Breast epithelium (tissue), 4 donors: ENCODE measurements at places on chromosomes 7 and 10. TPM values are rescaled to one million over a fixed set of nuclear protein-coding genes. Genes with fewer than 3 reads are reported as not detected.

DNA sequence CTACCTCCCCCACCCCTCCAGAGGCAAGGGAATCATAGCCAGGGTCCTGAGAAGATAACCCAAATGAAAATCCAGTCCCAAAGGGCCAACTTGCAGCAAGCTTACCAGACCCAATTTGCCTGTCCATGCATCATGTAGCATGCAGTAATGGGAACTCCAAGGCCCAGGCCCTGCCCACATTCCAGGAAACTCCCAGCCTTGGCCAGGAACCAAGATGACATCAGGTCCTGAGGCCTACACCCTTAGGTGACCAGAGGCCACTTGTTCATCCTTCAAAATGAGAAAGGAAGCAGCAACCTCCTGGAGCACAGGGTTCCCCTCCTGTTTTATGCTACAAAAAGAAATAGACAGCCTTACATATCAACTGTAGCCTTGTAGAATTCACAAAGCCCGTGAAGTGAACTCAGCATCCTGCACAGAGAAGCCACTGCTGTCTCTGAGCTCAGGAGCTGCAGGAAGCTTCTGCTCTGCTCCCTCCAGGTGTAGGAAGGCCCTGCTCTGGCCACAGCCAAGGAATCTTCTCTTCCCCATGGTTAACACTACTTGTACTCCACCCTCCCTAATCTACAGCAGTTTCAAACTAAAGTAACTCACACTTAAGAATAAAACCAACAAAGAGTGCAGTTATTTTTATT lies 30.3 kb upstream of the GRB10 start:
- H3K27me3 ChIP-seq = no peaks in the 10 kb centered on the region
- H3K36me3 ChIP-seq = no peaks in the 10 kb centered on the region
- H3K4me1 ChIP-seq = no peaks in the 10 kb centered on the region
- H3K4me3 ChIP-seq = no peak overlapping the region

GRCh38 chr10:132447446-132448247 lies 50.6 kb downstream of the PWWP2B start:
- peak; percentile 79 for DNase-seq
- peak overlapping the region; percentile 21 for H3K4me3 ChIP-seq
- no peaks in the 10 kb centered on the region for H3K27me3 ChIP-seq
- no peaks in the 10 kb centered on the region for H3K36me3 ChIP-seq

DNA sequence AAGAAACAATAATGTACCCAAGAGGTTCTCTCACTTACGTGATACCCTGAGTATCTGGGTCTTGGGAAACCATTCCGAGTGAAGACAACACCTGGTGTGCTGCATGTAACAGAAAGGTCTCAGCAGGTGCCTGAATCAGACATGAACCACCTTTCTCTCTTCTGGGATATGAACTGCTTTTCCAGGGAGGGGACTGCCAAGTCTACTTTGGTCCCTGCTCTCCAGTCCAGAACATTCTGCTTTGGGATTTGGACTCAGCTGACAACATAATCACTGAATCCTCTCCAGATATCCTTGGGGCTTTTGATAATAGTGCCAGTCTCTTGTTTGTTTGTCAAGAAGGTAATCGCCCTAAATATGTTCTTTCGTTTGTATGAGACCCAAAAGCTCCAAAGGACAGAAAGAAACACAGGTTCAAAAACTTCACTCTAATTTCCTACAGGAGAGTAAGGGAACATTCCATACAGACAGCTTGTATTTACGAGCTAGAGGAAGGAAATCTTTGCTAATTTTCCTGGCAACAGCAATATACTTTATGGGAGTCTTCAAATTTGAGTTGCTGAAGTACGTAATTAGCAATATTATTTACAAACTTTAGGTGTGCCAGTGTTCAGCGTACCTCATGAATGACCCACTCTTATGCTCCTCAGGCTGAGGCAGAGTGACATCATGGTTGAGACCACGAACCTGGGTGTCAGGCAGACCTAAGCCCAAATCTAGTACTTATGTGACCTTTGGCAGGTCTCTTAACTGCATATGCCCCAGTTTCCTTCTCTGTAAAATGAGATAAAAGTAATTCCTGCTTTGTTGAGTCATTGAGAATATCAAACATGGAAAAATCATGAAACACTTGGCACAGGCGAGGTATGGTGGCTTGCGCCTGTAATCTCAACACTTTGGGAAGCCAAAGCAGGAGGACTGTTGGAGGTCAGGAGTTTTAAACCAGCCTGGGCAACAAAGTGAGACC lies 5.4 kb downstream of the ABLIM1 start:
- peak overlapping the region; percentile 68 for H3K27ac ChIP-seq
- H3K4me3 ChIP-seq = no peak overlapping the region
- no peak for DNase-seq
- no peaks in the 10 kb centered on the region for H3K27me3 ChIP-seq
- no peaks in the 10 kb centered on the region for H3K36me3 ChIP-seq

GRCh38 chr10:17735166-17735941 lies 16.6 kb upstream of the TMEM236 start:
- H3K4me1 ChIP-seq = no peaks in the 10 kb centered on the region
- no peaks in the 10 kb centered on the region for H3K36me3 ChIP-seq
- H3K27me3 ChIP-seq = no peaks in the 10 kb centered on the region

PRSS37 gene
- not detected for total RNA-seq
